Activated CD4-positive, CD25-positive, alpha-beta regulatory T cell treated with anti-CD3 and anti-CD28 coated beads, Interleukin-2, amount 50 U/mL, for 72 hours (primary cell): ENCODE measurements at places on chromosomes 2 and 18.

- no peak for DNase-seq
These were observed 15.2 kb downstream of the GALNT3 start for GRCh38 chr2:165778653-165779451.

DNA sequence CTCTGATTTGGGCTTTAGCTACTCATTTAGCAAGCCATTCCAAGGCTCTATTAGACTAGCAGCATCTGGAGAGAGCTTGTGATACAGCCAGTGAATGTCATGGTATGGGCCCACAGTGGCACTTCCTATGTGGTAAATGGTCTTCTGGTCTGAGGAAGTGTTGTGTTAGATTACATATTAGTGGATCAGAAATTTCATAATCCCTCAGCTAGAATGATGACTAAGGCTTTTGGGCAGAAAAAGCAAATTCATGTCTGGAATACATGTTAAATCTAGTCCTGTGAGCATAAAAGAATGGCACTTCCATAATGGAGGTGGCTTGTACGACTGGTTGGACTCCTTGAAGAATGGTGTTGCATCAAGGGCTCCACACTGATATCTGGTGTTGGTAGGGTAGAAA is 436.8 kb upstream of the CWC22 start:
- DNase-seq = no peak

GRCh38 chr2:174693344-174693743 is 70.9 kb downstream of the CHRNA1 start:
- no peak for DNase-seq

DNA sequence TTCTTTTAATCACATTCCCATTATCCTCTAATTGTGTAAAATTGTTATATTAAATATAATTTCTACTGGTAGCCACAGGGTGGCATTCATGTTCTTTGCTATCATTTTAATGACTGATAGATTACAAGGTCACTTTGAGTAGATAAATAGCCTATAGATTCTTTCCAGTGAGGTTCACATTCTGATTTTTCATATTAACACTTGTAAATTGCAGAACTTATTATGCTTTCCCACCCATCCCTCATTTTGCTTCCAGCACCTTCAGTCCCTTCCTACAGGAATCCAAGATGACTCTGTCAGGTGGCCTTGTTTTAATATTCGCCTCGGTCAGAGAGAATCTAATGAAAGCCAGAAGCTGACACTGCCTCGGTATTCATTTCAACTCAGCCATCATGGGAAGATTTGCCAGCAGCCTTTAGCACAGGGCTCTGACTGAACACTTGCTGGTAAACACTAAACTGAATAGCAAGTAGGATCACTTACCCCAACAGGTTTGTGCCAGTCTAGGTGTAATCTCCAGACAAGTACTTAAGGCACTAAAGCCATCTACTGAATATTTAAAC is 101.2 kb upstream of the FSHR start:
- no peak for DNase-seq

DNA sequence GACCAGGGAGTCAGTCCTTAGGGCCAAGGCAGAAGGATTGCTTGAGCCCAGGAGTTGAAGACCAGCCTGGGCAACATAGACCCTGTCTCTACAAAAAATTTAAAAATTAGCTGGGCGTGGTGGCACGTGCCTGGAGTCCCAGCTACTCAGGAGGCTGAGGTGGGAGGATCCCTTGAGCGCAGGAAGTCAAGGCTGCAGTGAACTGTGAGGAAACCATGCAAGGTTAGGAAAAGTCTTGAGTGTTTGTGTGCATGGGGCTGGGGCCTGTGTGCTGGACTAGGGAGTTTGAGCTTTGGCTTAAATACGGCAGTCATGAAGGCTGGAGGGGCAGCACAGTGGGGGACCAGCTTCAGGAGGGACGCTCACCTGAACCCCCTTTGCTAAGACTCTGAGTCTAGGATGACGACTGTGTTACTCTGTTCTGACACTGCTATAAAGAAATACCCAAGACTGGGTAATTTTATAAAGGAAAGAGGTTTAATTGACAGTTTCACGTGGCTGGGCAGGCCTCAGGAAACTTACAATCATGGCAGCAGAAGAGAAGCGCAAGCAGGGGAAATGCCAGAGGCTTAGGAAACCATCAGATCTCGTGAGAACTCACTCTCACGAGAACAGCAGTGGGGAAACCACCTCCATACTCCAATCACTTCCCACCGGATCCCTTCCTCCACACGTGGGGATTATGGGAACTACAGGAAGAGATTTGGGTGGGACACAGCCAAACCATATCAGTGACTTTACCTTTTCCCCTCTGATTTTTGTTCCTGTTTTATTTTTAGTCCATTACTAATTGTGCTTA is 39.4 kb downstream of the GORASP2 start:
- DNase-seq = no peak

GRCh38 chr2:197238043-197238365 is 72.6 kb downstream of the ANKRD44 start:
- DNase-seq = no peak

GRCh38 chr2:14451312-14451711 is 181.2 kb upstream of the LRATD1 start:
- no peak for DNase-seq

DNA sequence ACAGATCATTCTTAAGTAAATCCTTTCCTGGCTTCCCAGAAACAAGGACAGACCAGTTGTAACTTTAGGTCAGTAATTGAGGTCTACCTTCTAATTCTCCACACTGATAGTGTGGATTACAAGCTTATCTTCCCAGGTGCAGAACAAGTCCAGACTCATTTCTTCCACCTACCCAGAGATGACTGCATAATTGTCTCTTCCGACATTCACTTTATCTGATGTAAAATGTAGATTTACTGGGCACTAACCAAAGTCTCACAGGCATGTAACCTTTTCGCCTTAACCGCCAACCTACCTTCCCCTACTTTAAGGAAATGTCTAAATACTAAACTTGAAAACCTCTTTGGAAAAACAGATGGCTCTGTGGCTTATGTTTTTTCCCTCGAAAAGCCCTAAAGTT is 96.2 kb downstream of the NCK2 start:
- DNase-seq = no peak

GRCh38 chr2:238167761-238168160 is 9.0 kb downstream of the ERFE start:
- no peak for DNase-seq

DNA sequence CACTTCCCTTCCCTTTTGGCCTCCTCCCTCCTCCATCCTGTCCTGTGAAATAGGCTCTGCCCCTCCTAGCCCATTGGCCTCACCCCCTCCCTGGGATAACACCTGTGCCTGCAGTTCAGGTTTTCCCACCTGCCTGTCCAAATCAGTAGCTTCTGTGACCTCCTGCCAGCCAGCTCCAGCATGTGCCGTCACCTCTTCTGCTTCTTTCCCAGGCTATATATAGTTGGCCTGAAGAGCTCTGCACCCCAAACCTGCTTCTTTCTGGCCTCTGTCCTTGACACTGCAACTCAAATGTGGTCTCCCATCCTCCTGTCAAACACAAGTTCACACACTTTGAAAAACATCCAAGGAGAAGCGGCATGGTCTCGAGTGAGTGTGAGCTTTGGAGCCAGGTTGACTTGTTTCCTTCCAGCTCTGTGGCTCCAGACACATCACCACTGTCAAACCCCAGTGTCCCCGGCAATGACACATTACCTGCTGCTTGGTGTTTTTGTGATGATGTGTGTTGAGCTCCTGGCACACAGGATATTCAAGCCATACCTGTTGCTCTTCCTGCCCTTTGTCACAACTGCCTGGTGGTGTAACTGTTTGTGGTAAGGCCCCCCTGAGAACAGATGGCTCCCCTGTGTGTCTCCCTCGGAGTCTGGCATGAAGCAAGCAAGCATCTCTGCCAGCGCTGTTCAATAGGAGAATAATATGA is 143.6 kb upstream of the DAPL1 start:
- DNase-seq = no peak

DNA sequence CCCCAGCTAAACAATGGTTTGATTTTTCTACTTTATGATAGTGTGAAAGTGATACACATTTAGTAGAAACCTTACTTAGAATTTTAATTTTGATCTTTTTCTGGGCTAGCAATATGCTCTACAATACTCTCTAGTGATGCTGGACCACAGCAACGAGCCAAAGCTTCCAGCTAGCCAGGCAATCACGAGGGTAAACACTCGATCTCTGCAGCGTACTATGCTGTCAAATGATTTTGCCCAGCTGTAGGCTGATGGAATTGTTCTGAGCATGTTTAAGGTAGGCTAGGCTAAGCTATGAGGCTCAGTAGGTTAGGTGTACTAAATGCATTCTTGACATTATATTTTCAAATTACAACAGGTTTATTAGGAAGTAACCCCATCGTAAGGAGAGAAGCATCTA is 207.5 kb downstream of the LRRTM4 start:
- no peak for DNase-seq

DNA sequence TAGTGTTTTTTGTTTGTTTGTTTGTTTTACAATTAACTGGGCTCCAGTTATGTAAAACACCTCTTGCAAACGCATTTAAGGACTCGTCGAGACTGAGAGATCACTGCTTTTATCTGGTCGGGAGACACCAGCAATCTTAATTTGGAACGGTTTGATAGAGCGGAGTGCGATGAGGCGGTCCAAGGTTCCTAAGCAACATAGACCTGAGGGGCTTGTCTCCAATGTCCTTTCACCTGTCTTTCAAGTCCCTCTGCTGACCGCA is 729 bp upstream of the SELENOI start:
- DNase-seq = no peak

DNA sequence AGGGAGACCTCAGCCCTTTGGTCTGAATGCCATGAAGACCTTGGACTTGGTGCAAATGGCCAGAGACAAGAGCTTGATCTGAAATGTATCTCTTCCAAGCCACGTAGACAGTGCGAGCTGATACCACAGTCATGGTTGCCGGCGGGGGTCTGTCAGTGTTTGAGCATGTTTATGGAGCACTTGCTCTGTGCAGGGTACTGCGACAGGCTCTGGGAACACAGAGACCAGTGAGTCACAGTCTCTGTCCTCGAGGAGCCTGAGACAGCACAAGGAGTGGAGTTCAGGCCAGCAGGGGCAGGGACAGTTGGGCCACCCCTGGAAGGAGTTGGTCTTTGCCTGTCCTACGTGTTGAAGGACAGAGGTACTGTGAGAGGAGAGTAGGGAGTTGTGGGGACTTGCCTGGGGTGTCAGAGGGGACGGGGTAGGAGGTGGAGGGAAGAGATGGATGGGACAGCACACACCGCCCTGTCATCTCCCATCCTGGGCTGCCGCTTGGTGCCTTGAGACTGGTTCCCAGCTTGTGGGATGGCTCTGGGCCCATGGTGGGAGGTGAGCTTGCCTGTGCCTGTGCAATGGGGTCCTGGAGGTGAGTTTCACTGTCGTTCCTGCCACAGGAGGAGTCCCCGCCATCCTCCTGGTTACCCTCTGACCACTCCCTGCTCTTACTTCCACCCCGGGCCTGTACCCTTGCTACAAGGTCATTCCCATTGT is 39.5 kb downstream of the ATP6V1C2 start:
- DNase-seq = no peak

- no peak for DNase-seq
These were observed 24.2 kb upstream of the ARMC9 start for GRCh38 chr2:231174211-231174651.

GRCh38 chr2:212897296-212897695 is 254.1 kb downstream of the IKZF2 start:
- DNase-seq = no peak

DNA sequence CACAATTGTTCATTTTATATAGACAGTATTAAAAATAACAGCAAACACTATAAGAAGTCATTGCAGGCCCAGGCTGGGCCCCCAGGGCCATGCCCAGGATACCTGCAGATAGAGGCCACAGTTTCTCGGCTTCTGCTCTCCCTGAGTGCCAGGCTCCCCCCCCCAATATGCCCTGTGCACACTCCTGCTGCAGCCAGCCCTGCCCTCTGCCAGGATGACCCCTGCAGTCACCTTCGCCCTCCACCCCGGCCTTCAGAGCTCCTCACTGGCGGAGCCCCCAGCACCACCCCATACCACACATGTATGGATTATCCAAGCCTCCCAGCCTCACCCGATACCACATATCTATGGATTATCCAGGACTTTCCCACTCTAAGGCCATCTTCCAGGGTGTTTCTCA is 104.5 kb downstream of the TPO start:
- DNase-seq = no peak

DNA sequence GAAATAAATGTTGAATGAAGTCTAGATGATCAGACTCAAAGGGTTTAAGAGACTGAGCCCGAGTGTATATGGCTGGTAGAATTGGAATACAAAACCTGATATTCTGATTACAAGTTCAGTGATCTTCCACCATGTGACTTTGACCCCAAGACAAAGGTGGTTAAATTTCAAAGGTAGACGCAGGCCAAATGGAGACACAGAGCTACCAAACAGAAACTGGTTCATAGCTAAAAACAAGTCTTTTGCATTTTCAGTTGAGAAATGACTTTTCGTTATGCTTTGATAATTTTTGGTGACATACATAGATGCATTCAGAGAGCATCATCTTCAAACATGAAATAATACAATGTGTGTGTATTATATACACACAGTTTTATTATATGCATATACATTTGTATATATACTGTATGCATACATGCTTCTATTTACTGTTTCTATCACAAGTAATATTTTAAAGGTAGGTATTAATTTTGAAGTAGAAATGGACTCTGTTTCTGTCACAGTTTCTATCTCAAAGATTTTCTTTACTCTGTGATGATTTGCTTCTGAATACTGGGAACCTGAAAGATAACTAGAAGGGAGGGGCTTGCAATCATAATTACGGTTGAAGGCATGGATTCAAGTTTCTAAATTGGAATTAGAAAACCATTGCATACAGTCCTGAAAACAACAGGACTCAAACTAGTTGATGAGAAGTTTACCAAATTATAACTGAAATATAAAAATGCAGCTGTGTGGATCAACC is 142.3 kb downstream of the ABCA12 start:
- DNase-seq = no peak

GRCh38 chr18:75067996-75068645 is 140.8 kb downstream of the PTGR3 start:
- DNase-seq = no peak

DNA sequence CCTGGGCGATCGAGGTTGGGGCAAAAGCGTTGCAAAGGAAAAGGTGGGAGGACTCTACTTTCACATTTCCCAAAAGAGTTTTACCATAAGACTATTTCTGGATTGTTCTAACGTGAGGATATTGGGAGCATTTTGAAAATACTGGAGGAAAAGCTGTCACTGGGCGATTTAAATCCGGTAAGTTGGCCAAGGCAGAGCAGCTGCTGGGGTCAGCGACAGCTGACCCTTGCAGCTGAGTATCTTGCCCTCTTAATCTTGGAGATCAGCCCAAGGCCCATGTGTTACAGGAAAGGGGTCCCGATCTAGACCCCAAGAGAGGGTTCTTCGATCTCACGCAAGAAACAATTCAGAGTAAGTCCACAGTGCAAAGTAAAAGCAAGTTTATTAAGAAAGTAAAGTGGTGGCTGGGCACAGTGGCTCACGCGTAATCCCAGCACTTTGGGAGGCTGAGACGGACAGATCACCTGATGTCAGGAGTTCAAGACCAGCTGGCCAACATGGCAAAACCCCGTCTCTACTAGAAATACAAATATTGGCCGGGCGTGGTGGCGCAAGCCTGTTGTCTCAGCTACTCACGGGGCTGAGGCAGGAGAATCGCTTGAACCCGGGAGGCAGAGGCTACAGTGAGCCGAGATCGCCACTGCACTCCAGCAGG is 964 bp upstream of the ST3GAL5 start:
- DNase-seq = no peak

GRCh38 chr2:64732146-64732545 is 78.4 kb upstream of the SERTAD2 start:
- no peak for DNase-seq
